Vein endothelial cell (primary cell): ENCODE measurements at places on chromosomes 12 and 14. TPM values are rescaled to one million over a fixed set of nuclear protein-coding genes. Genes with fewer than 3 reads are reported as not detected.

The LRIG3 gene
- 46.5 and 51.6 TPM in 2 replicates for total RNA-seq

The LYSET gene
- 11.4 and 12.6 TPM in 2 replicates for total RNA-seq

The TSPAN11 gene
- total RNA-seq, result 7.2 and 16.5 TPM in 2 replicates

The CPM gene
- total RNA-seq, result 1.3 and 2.7 TPM in 2 replicates

The SMOC1 gene
- 2.2 and 3.3 TPM in 2 replicates for total RNA-seq

The NCOR2 gene
- total RNA-seq, result 57.1 and 62.7 TPM in 2 replicates

The MSI1 gene
- total RNA-seq, result not detected in 2 replicates

The TMTC1 gene
- total RNA-seq, result 1.2 and 2.0 TPM in 2 replicates

The KIF5A gene
- total RNA-seq, result not detected in 2 replicates

The B4GALNT3 gene
- total RNA-seq, result not detected in 2 replicates

The CLEC12A gene
- not detected in 2 replicates for total RNA-seq

The ACOT6 gene
- total RNA-seq, result 0.29 TPM in 1 of 2 replicates, not detected in the other

The ZDHHC22 gene
- under 0.01 TPM in 1 of 2 replicates, not detected in the other for total RNA-seq

The HCAR1 gene
- under 0.01 and 0.10 TPM in 2 replicates for total RNA-seq

The LPAR5 gene
- 0.10 TPM in 1 of 2 replicates, not detected in the other for total RNA-seq

The SLC11A2 gene
- total RNA-seq, result 39.5 and 41.8 TPM in 2 replicates

The HOXC12 gene
- not detected in 2 replicates for total RNA-seq

The STAB2 gene
- under 0.01 TPM in 1 of 2 replicates, not detected in the other for total RNA-seq

The SERPINA10 gene
- total RNA-seq, result not detected in 2 replicates

The CCDC197 gene
- not detected in 2 replicates for total RNA-seq

The CISTR gene
- not detected in 2 replicates for total RNA-seq

The TAS2R7 gene
- total RNA-seq, result 0.48 TPM in 1 of 2 replicates, not detected in the other

The GPX2 gene
- not detected in 2 replicates for total RNA-seq

The PARP11 gene
- 5.3 and 5.9 TPM in 2 replicates for total RNA-seq

The GPD1 gene
- under 0.01 TPM in 1 of 2 replicates, not detected in the other for total RNA-seq

The NINJ2 gene
- total RNA-seq, result 0.38 and 1.6 TPM in 2 replicates

The KLRB1 gene
- not detected in 2 replicates for total RNA-seq

The SRSF9 gene
- total RNA-seq, result 172 and 175 TPM in 2 replicates

The SLC5A8 gene
- not detected in 2 replicates for total RNA-seq

The SOX5 gene
- total RNA-seq, result 1.5 and 2.6 TPM in 2 replicates

The LRRC10 gene
- not detected in 2 replicates for total RNA-seq

The AREL1 gene
- total RNA-seq, result 46.1 and 48.0 TPM in 2 replicates

The GZMB gene
- total RNA-seq, result not detected in 2 replicates

The TAS2R13 gene
- 1.6 and 2.4 TPM in 2 replicates for total RNA-seq

The OTX2 gene
- not detected in 2 replicates for total RNA-seq

The LIMA1 gene
- total RNA-seq, result 128 and 139 TPM in 2 replicates

The NFATC4 gene
- total RNA-seq, result 11.4 and 20.0 TPM in 2 replicates

The FZD10 gene
- total RNA-seq, result not detected in 2 replicates

The GSG1 gene
- not detected in 2 replicates for total RNA-seq

The NTN4 gene
- 288 and 387 TPM in 2 replicates for total RNA-seq

The SDR9C7 gene
- not detected in 2 replicates for total RNA-seq

The ESRRB gene
- total RNA-seq, result not detected in 2 replicates

The EMP1 gene
- total RNA-seq, result 127 and 448 TPM in 2 replicates

The WNT1 gene
- not detected in 2 replicates for total RNA-seq

The MUCL1 gene
- total RNA-seq, result not detected in 2 replicates

The AQP5 gene
- total RNA-seq, result 0.29 TPM in 1 of 2 replicates, not detected in the other

The MVK gene
- total RNA-seq, result 11.1 and 18.7 TPM in 2 replicates

The LDHB gene
- 416 and 541 TPM in 2 replicates for total RNA-seq

The DENND5B gene
- 16.5 and 20.6 TPM in 2 replicates for total RNA-seq

The CCDC177 gene
- not detected in 2 replicates for total RNA-seq

The VWF gene
- 1,356 and 2,070 TPM in 2 replicates for total RNA-seq
